Brain (organoid and tissue), 16 donors: ENCODE measurements at places on chromosomes 7 and 10. TPM values are rescaled to one million over a fixed set of nuclear protein-coding genes. Genes with fewer than 3 reads are reported as not detected.

Gene VSTM4
- polyA plus RNA-seq, result 15.5 TPM

Gene DNAAF5
- 17.7 TPM for polyA plus RNA-seq

Gene SLC16A12
- polyA plus RNA-seq, result 0.37 TPM

Gene PLEKHS1
- not detected for polyA plus RNA-seq

Gene TRIM4
- polyA plus RNA-seq, result 30.8 TPM

Gene NFKB2
- 6.8 TPM for polyA plus RNA-seq

Gene MYL10
- not detected for polyA plus RNA-seq

Gene NUTM2E
- not detected for polyA plus RNA-seq

Gene UBTD1
- 9.8 TPM for polyA plus RNA-seq

Gene TFEC
- polyA plus RNA-seq, result not detected

Gene FHIP2A
- 4.1 TPM for polyA plus RNA-seq

Gene TFPI2
- 0.22 TPM for polyA plus RNA-seq

Gene DCLRE1A
- polyA plus RNA-seq, result 3.9 TPM

Gene ZPBP
- polyA plus RNA-seq, result not detected

Gene ORAI2
- 23.7 TPM for polyA plus RNA-seq

Gene C10orf62
- polyA plus RNA-seq, result not detected

Gene ADD3
- polyA plus RNA-seq, result 36.6 TPM

Gene ITIH5
- polyA plus RNA-seq, result 19.7 TPM

Gene TAC1
- 0.83 TPM for polyA plus RNA-seq

Gene LHFPL3
- 5.4 TPM for polyA plus RNA-seq

Gene NXPH1
- polyA plus RNA-seq, result 5.5 TPM

Gene SLC18A3
- 1.2 TPM for polyA plus RNA-seq

Gene NRBF2
- polyA plus RNA-seq, result 7.1 TPM

Gene FLNC
- 7.8 TPM for polyA plus RNA-seq

Gene C10orf105
- polyA plus RNA-seq, result 3.3 TPM
